SJSA1 (cell line): ENCODE measurements at places on chromosomes 6 and 20. TPM values are rescaled to one million over a fixed set of nuclear protein-coding genes. Genes with fewer than 3 reads are reported as not detected.

DNA sequence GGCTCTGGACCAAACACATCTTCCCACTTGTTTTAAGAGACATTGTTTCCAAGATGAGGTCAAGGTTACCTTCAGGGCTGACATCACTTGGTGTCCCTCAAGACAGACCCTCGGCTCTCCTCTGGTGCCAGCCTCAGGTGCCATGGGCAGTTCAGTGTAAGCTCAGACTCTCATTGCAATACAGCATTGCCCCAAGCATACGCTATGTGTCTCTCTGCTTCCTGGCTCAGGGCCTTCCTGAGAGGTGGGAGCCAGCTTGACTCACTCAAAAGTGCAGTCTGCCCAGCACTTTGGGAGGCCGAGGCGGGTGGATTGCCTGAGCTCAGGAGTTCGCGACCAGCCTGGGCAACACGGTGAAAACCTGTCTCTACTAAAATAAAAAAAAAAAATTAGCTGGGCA is 51.7 kb downstream of the SLC24A3 start:
- DNase-seq = no peak

SLC35F1 gene
- total RNA-seq = 0.05 TPM in 1 of 2 replicates, not detected in the other

RBPJL gene
- not detected in 2 replicates for total RNA-seq

- no peak for DNase-seq
Measured at GRCh38 chr6:42968783-42969182, 8.2 kb downstream of the GNMT start.

SMLR1 gene
- total RNA-seq = not detected in 2 replicates

LY6G6D gene
- total RNA-seq = not detected in 2 replicates

BMP2 gene
- 7.7 and 9.7 TPM in 2 replicates for total RNA-seq

DNA sequence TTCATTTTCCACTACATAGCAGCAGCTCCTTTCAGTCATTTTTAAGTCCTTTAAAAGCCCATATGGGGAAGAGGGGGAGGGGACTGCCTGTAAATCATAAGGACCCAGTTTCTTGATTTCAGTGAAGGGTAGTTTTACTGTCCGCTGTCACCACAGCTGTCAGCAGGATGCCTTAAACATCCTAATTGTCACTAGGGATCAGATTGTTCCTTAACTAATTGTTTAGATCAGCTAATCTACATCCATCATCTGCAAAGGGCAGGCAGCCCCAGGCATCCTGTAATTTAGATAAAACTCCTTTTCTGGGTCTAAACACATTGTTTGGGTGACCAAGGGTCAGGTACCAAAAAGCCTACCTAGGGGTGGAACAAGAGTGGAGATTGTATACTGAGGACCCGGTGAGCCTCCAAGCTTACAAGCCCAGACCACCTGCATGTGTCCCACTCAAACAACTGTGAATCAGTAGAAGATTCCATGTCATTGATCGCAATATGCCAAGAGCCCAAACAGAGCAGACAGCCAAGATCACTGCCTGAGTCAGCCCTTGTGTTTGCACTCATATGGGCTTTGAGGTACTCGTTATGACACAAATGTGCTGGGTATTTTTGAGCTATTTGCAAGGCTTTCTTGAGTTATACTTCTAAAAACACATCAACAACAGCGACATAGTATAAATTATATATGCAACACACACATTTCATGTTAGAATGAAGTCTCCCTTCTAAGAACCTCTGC is 198.7 kb upstream of the CEP162 start:
- no peak for DNase-seq

DNA sequence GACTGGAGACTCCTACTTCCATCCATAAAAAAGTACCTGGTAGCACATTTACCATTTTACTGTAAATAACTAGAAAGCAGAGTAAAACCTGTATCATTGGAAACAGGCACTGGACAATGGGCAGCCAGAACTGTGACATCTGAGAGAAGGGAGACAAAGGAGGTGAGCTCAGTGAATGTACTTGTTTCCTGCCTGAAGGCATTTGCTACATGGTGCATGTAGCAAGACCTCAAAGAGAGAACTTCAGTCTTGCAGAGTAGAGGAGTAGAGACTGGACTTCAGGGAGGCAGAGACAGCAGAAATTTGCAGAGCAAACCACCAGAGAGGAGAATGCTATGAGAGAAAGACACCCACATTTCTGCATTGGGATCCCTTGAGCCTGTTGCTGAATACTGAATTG is 171.0 kb upstream of the CCN2 start:
- DNase-seq = no peak

DNA sequence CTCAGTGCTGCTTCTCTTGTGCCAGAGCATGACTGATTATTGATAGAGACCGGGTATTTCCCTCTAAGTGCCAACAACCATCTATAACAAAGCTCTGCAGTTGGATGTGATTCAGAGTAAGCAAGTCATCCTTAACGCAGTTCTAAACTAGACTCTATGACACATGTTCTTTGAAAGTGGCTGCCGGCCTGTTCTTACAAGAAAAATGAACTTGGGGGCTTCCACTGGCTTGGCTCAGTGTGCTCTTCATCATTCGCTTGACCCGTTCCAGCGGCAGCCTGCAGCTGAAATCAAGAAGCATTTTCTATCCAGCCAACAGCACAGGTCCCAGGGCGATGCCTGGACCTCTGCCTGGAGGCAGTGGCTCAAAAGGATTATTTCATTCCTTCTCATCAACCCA is 29.8 kb downstream of the GFOD1 start:
- DNase-seq = no peak

DNA sequence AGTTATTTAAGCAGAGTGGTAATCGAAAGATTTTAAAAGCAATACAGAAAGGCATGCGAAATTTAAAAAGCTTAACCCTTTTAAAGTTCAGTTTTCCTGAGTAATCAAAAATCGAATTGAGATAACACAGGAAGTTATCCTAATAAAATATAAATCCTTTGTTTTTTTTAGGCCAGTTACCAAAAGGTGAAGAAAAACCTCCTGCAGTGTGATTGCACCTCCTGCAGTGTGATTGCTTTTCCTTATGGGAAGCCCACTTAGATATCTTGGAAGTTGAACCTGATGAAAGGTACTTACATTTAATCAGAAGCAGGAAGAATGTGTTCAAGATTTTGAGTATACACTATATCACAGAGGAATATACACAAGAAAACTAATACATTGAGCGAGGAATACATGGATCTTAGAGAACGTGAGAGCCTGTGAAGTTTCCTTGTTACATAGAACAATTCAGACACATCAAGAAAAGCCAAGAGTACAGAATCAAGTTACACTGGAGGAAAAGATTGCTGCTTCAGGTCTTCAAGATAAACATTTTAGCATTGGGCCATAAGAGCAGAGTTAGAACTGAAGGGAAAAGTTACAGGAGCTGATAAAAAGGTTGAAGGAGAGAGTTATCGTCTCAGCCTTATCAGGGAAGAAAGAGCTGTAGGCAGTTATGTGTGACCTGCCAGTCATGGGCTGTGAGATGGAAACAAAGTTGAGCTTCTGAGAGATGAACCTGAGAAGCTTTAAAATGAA is 7.7 kb upstream of the TMEM181 start:
- DNase-seq = no peak

DNA sequence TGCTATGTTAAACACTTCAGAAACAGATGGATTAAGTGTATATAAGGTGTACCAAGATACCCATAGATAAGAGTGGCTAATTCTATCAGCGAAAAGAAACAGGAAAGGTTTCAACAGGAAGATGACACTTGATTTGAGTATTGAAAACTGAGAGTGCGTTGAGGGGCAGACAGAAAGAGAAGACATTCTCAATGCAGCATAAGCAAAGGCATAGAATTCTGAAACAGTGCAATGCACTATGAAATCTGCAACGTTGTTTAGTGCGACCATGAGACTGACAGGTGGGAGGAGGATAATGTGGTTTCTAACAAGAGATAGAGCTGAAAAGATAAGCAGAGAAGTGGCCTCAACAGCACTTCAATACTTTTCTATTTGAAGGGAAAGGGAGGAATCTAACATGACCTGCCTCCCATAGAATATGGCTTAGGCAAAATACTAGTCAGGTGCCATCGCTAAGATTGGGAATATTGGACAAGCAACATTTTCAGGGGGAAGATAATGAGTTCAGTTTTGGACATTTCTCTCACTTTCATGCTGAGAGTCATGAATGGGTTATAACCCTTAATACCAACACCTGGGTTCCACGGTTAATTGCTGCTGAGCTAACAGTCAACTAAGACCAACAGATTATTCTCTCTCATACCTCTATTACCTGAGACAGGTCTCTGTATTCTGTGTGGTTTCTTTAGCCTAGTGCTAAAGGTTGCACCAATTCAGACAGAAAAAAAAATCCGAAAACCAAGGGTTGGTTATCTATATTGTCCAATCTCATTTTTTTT is 312.9 kb upstream of the ARID1B start:
- DNase-seq = no peak
